ENCODE measurements at places on chromosomes 5 and 9.

GRCh38 chr9:137053944-137054931 is at the start of gene ENTPD2:
Gene ENTPD2, minus strand, starts transcription at chr9:137054061. Its CDS starts 64 bp downstream, at chr9:137053997.
- no peak for DNase-seq

GRCh38 chr9:136049491-136050265 is 45.4 kb downstream of the NACC2 start:
- DNase-seq = no peak

DNA sequence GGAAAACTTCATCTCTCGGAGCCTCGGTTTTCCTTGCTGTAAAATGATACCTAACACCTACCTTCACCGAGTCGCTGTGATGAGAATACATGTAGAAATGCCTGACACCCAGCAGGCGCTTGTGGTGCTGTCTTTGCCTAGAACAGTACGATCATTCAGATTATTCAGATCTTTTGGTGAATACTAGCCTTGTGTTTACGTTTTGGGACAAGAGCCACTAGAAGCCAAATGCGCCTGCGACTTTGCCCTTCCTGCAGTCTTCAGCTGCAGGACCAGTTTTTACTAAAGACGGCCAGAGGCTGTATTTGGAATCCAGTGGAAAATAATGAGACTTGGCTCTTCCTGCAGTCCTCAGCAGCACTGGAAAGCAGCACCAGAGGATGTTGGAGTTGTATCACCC is 189.6 kb downstream of the TRIO start:
- DNase-seq = no peak

DNA sequence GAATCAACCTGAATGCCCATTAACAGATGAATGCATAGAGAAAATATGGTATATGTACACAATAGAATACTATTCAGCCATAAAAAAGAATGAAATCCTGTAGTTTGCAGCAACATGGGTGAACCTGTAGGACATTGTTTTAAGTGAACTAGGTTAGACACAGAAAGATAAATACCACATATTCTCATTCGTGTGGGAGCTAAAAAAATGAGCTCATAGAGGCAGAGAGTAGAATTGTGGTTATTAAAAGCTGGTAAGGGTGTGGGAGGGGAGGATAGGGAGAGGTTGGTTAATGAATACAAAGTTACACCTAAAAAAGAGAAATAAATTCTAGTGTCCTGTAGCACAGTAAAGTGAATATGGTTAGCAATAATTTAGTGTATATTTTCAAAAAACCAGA is 23.5 kb downstream of the PTTG1 start:
- no peak for DNase-seq

GRCh38 chr5:137389042-137389441 is 110.1 kb downstream of the SPOCK1 start:
- DNase-seq = no peak
